ENCODE measurements at places on chromosomes 5 and 9.

DNA sequence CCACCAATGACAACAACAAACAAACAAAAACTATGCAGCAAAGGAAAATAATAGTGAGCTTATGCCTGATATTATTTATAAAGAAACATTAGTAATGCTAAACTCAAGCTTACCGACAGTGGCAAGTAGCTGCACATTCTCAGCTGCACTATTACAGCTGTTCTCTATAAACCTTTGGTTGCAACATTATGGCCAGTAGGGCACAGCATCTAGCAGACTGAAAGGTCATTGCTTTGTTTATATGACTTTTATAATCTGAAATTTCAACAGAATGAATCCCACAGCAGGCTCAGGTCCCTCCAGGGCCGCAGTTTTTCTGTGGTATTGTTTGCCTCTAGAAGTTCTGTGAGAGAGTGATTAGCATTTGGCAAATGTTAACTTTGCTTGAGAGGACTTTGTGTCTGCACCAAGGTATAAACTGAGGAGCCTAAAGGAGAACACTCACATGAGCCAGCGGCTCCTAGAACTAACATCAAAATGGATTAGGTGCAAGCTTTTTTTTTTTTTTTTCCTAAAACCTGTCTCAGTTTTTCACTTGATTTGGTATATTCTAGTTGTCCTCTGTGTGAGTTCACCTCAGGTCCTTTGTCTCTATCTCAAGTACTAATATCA lies 58.3 kb downstream of the IZUMO3 start:
- no peak for DNase-seq

DNA sequence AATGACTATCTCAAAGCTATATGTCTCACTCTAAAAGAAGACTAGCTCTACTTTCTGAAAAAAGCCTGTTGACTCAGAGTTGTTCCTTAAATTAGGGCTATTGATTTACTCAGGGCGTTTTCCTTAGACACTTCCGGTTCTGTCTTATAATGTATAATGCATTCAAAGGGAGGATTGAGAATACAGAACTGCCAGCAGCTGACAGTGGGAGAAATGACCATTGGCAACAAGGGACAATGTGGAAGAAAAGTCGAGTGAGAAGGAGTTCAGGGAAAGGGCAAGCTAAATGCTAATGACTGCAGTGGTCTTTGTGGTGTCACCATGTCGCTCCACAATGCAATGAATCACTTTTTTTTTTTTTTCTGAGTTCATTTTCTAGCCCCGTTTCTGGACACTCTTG lies 65.7 kb upstream of the ANKH start:
- DNase-seq: no peak

- DNase-seq: no peak
Measured at GRCh38 chr5:159444441-159445082, 114.3 kb upstream of the IL12B start.

GRCh38 chr9:110640736-110641135 lies 27.9 kb upstream of the MUSK start:
- DNase-seq: no peak

DNA sequence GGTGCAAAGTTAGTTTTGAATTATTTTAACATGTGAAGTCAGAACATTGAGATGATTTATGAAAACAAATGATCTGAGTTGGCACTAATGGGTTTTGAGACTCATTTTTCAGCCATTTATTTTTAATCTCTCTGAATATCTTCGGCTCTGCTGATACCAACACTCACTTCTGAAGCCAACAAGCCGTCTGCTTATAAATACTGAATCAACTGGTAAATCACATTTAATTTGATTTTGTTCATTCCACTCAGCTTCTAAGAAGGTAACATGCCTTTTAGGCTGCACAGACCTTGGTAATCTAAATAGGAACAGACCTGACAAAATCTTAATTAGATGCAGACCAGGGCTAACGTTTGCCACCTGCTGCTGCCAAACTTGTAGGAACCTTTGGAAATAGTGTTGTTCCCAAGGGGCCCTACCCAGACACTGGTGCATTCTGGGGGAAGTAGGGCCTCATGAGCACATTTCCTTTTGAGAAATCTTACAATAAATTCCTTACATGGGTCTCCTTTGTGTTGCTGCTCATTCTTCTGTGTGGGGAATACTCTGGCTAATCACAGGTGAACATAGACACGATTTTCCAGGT lies 182.2 kb downstream of the KCTD16 start:
- no peak for DNase-seq

- DNase-seq: no peak
Measured at GRCh38 chr9:72680593-72681282, 159.3 kb downstream of the TMC1 start.

DNA sequence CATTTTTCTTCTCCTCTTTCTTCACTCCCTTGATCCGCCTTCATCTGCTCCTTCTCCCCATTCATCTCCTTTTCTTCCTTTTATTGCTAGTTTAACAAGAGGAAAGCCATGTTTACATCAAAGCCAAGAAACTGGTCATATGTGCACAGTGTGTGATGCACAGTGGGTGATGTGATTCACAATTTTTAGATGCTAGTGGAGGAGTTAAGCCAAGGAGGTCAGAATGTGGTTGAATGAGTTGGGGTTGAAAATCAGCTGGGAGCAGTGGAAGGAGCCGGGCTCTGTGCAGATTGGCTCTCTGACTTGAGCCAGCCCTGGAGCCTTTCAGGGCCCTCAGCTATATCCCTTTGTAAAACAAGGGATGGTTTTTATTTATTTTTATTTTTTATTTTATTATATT lies 7.3 kb downstream of the ACER2 start:
- DNase-seq: no peak

DNA sequence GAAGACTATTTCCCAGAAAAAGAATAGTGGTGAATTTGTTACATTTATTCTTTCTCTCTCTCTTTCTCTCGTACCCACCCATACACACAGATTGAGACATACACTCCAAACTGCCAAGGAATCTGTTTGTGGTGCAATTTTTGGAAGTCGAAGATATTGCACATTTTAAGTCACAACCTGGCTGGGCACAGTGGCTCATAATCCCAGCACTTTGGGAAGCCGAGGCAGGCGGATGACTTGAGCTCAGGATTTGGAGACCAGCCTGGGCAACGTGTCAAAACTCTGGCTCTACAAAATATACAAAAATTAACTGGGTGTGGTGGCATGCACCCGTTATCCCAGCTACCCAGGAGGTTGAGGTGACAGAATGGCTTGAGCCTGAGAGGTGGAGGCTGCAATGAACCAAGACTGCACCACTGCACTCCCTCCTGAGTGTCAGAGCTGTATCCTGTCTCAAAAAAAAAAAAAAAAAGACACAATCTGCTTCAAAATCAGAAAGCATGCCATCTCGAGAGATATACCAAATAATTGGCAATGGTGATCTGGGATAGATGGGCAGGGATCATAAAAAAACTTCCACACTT lies 19.2 kb upstream of the PLIN2 start:
- no peak for DNase-seq

GRCh38 chr5:73948720-73949119 lies 322.7 kb downstream of the ARHGEF28 start:
- peak; percentile 37 for DNase-seq

GRCh38 chr5:99059685-99060084 lies 130.9 kb upstream of the CHD1 start:
- no peak for DNase-seq

DNA sequence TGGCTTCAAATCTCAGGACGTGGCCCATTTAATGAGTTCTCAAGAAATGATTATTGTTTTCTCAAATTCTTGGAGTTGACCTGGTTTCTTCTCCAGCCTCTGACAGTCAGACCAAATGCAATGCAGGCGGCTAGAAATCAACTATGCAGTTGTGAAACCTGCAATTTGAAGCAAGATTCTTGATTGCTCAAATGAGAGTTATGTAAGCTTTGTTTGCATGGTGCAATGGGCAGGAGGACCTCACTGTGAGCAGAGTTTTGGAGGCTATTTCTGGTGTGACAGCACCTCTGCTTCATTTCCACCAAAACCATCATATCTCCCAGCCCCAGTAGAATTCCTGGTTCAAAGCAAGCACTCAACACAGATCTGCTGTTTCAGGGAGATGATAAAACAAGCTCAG lies 500.0 kb upstream of the KLF4 start:
- DNase-seq: no peak

DNA sequence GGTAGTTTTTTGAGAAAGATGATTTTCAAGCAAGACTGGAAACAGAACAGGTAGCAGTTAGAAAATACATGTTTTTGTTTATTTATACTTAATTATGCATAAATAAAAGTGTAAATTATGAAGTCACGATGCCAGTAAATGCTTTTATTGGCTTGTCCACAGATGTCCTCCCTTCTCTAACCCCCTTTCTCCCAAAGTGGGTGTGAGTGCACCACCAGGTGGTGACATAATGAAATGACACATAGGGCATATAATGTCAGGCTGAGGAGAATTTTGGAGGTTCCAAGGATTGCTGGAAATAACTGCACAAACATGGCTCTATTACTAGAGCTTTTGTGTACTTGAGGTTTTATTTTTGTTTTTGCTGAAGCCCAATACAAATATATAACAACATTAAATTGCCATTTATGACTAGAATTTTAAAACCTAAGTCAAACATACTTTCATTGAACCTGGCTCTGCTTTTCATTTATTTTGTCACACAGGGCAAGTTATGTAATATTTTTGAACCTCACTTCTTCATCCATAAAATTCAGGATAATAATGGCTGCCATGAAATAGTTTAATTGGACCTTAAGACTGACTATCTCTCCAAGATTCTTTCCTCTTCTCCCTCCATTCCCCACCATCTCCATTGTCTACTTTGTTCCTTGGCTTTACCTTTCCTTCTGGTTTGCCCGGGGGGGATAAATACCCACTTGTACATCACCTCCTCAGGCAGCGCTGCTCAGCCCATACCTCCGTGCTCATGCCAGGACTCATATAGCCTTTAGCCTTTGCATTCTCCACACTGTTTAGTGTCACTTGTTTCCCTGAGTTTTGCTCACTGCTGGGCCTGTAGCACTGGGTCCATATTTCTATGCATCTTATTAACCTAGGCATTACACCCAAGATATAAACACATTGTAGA lies 168.8 kb downstream of the PDE4D start:
- DNase-seq: no peak

- DNase-seq: peak; percentile 42
Measured at GRCh38 chr9:77521091-77521490, 127.0 kb downstream of the GNA14 start.

DNA sequence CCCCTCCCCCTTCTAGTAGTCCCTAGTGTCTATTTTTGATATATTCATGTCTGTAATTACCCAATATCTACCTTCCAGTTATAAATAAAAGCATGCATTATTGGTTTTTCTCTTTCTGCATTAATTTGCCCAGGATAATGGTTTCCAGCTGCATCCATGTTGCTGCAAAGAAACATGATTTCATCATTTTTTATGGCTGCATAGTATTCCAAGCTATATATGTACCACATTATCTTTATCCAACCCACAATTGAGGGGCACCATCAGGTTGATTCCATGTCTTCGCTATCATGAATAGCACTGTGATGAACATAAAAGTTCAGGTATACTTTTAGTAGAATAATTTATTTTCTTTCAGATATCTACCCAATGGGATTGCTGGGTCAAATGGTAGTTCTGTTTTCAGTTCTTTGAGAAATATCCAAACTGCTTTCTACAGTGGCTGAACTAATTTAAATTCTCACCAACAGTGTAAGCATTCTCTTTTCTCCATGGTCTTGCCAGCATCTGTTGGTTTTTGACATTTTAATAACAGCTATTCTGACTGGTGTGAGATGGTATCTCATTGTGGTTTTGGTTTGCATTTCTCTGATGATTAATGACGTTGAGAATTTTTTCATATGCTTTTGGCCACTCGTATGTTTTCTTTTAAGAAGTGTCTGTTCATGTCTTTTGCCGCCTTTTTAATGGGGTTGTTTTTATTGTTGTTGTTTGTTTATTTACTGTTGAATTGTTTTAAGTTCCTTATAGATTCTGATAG lies 746.1 kb upstream of the MEF2C start:
- no peak for DNase-seq

DNA sequence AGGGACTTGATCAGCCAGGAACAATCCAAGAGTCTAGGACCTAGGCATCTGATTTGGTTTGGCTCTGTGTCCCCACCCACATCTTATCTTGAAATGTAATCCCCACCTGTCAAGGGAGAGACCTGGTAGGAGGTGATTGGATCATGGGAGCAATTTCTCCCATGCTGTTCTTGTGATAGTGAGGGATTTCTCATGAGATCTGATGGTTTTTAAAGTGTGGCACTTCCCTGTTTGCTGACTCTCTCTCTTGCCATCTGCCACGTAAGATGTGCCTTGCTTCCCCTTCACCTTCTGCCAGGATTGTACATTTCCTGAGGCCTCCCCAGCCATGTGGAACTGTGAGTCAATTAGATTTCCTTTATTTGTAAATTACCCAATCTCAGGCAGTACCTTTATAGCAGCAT lies 201.7 kb upstream of the ACTBL2 start:
- no peak for DNase-seq

DNA sequence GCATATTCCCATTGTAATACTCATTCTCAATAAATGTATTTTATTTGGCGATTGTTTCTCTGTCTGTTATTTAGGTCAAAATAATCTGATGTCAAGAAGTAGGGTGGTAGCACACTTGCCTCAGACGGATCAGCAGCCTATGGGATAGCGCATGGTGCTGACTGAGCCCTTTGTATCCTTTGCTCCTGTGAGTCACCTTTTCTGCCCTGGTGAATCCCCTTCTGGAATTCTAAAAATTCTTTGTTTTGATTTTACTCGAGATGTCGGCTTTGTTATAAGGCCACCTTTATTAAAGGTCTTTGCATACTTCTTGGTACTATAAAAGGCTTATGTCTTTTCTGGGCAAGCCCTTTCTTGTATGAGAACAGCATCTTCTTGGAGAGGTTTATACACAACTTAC lies 1187.8 kb downstream of the CDH9 start:
- no peak for DNase-seq

GRCh38 chr5:157677931-157678330 lies 6.6 kb downstream of the C5orf52 start:
- DNase-seq: peak; percentile 42

DNA sequence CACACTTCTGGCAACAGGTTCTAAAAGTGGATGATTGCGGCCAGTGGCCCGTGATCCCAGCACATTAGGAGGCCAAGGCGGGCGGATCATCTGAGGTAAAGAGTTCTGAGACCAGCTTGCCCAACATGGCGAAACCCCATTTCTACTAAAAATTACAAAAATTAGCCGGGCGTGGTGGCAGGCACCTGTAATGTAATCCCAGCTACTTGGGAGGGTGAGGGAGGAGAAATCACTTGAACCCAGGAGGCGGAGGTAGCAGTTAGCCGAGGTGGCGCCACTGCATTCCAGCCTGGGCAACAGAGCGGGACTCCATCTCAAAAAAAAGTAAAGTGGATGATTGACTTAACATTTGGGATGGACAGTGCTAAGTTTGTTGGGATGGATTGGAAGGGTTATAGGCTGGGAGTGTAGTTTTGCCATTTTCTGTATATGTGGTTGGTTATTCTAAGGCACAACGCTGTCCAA lies 3.4 kb downstream of the MATR3 start:
- DNase-seq: peak; percentile 77

GRCh38 chr5:10130881-10131280 lies 118.8 kb downstream of the ATPSCKMT start:
- DNase-seq: no peak

DNA sequence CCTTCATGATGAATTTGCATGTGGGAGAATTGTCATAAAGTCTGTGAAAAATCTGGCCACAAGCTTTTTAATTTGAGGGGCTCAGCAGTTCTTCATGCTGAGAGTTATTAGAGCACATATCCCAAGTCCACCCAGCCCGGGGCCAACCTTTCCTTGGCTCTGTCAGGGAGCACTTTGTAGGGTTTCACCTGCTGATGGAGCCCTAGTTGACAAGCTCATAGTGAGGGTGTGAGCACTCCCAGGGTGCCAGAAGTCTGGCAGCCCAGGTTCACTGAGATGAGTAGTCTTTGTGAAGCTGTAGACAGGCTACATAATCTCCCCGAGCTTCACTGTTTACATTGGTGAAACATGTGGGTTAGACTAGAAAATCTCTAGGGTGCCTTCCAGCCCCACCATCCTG lies 97.2 kb upstream of the NREP start:
- DNase-seq: no peak

Measured in esophagus muscularis mucosa (tissue), 4 donors.